ENCODE measurements at places on chromosomes 5 and 9.

DNA sequence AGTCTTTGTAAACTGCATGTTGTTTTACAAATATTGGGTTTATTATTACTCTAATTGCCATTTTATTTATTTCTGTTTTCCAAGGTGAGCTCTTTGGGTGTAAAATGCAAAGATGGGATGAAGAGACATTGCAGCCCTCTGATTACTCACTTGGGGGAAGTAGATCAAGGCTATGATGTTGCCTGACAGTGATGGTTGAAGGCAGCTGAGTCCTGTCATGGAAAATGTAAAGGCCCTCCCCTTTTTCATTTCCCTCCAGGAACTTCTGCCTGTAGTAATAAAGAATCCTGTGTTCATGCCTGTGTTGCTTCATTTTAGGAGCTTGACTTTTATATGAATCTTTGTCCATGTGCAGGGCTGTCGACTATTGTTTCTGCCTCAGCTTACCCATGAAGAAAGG is 605.4 kb upstream of the CLINT1 start:
- H3K4me3 ChIP-seq, result no peak overlapping the region
- no peaks in the 10 kb centered on the region for H3K36me3 ChIP-seq
- H3K27me3 ChIP-seq, result peaks cover 30% of the 10 kb centered on the region
- no peak for DNase-seq
- H3K4me1 ChIP-seq, result no peaks in the 10 kb centered on the region

- H3K4me1 ChIP-seq, result no peaks in the 10 kb centered on the region
- no peak for DNase-seq
- peaks cover 4% of the 10 kb centered on the region for H3K27me3 ChIP-seq
- no peaks in the 10 kb centered on the region for H3K36me3 ChIP-seq
- H3K4me3 ChIP-seq, result no peak overlapping the region
- no peak overlapping the region for H3K27ac ChIP-seq
Observed at GRCh38 chr9:111068771-111069170, 30.5 kb upstream of the LPAR1 start.

DNA sequence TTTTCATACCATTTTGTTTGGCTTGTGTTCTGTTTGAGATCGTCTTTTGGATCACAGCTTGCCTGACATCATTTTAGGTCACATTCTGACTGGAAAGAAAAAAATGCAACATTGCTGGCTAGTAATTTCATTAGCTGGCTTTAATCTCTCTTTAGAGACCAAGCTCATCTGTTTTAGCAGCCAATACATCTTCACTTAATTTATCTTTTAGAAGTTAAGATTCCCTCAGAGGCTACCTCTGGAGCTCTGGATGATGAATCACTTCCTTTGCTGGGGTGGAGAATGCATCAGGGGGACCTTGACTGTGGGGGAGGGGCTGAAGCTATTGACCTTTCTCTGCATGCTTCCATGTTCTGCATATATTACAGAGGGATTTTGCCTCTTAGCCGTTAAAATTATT is 181.5 kb upstream of the OTULINL start:
- DNase-seq, result no peak
- H3K27me3 ChIP-seq, result no peaks in the 10 kb centered on the region
- H3K4me1 ChIP-seq, result peaks cover 6% of the 10 kb centered on the region

DNA sequence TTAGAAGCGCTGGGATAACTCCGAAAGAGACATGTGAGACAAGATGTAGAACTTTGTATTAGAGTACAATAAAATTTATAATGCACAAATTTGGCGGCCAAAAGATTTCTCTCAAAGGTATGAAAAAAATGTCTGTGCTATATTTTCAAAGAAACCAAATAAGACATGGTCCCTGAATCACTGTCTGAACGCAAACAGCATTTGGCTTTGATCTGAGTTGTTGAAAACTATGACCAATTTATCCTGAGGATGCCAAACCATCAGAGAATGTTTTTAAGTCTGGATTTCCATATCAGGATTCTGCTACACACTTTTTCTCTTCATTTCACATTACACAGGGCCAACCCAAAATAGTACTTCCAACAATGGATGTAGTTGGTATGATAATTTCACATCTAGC is 9.9 kb upstream of the GLIS3 start:
- no peak overlapping the region for H3K27ac ChIP-seq
- H3K27me3 ChIP-seq, result peaks cover 2% of the 10 kb centered on the region
- no peak overlapping the region for H3K4me3 ChIP-seq
- no peaks in the 10 kb centered on the region for H3K36me3 ChIP-seq

DNA sequence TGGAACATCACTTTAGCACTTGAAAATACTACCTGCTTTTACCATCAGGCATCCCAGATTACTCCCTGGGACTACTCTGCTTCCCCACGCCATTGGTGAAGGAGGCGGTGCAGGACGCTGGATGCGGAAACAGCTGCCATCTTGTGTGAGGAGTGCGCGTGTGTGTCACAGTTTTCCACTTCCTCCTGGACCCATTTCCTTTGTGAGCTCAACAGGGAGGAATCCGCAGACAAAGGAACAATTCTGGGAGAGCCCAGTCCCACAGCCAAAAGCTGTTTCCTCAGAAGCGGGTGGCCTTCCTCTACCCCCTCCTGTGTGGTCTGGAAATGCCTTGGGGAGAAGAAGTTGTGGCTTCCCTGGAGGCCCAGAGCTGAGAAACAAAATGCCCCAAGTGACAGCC is 16.8 kb downstream of the AFAP1L1 start:
- no peaks in the 10 kb centered on the region for H3K36me3 ChIP-seq
- no peak overlapping the region for H3K27ac ChIP-seq
- no peak overlapping the region for H3K4me3 ChIP-seq
- peaks cover 2% of the 10 kb centered on the region for H3K4me1 ChIP-seq
- peaks cover 29% of the 10 kb centered on the region for H3K27me3 ChIP-seq
- DNase-seq, result no peak

- no peak for DNase-seq
- H3K4me3 ChIP-seq, result no peak overlapping the region
- H3K27ac ChIP-seq, result no peak overlapping the region
- peaks cover 14% of the 10 kb centered on the region for H3K4me1 ChIP-seq
Observed at GRCh38 chr9:91935805-91936514, 14.1 kb downstream of the ROR2 start.

DNA sequence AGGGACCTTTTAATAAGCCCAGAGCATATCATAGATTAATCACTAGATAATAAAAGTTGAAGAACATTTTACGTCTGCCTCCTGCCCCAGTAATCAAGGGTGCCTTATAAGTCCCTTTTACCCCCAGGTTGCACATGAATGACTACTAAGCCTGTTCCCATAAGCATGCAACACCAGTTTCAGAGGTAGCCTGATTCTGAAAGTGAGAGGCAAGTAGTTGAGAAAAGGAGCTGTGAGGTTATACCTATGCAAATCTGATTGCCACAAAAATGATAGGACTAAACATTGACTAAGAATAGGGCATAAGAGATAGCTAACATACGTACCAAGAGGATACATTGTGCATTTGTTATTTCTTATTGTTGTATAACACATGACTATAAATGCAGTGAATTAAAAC is 681.9 kb downstream of the ISL1 start:
- no peak overlapping the region for H3K27ac ChIP-seq
- H3K4me3 ChIP-seq, result no peak overlapping the region
- DNase-seq, result no peak
- no peaks in the 10 kb centered on the region for H3K27me3 ChIP-seq
- H3K36me3 ChIP-seq, result no peaks in the 10 kb centered on the region

- DNase-seq, result no peak
- H3K27me3 ChIP-seq, result no peaks in the 10 kb centered on the region
- H3K36me3 ChIP-seq, result no peaks in the 10 kb centered on the region
- no peak overlapping the region for H3K4me3 ChIP-seq
Observed at GRCh38 chr5:125485771-125486170, 739.3 kb upstream of the ZNF608 start.

- no peak overlapping the region for H3K4me3 ChIP-seq
- H3K27ac ChIP-seq, result no peak overlapping the region
- DNase-seq, result no peak
- peaks cover 5% of the 10 kb centered on the region for H3K4me1 ChIP-seq
- no peaks in the 10 kb centered on the region for H3K36me3 ChIP-seq
Observed at GRCh38 chr5:53426512-53426830, 54.0 kb upstream of the FST start.

DNA sequence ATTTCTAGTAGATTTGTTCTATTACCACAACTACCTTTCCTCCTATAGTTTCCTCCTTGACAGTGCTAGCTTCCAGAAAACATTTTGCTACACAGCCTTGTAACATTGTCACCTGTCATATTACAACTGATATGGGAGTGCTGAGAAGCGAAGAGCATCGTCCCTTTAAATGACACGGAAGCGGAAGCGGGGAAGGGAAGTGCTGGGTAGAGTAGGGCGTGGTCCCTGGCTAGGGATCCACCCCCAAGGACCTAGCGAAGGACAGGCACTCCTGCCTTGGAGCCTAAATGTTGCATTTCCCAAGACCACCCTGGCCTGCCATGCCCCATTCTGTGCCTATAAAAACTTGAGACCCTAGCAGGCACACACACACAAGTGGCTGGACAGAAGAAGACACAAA is 57.4 kb upstream of the RANBP6 start:
- no peak for DNase-seq
- no peak overlapping the region for H3K27ac ChIP-seq
- H3K4me1 ChIP-seq, result no peaks in the 10 kb centered on the region
- no peak overlapping the region for H3K4me3 ChIP-seq
- no peaks in the 10 kb centered on the region for H3K27me3 ChIP-seq

DNA sequence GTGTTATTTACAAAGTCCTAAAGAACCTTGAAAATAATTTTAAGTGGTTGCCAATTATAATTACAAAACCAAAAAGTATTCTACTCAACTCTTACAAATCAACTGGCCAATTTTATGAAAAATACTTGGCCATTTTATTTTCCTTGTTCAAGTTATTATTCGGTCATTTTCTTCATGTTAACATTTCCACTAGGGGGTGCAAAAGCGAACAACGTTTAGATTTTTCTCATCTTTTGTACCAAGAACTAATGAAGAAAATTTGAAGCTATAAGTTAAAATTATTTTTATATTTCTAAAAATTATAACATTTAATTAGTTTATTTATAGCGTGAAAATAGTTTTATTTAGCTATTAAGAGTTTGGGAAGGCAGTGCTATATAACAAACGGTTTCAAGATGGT is 1453.3 kb downstream of the MAT2B start:
- H3K4me3 ChIP-seq, result no peak overlapping the region
- no peak for DNase-seq
- peaks cover 5% of the 10 kb centered on the region for H3K4me1 ChIP-seq
- no peaks in the 10 kb centered on the region for H3K27me3 ChIP-seq

DNA sequence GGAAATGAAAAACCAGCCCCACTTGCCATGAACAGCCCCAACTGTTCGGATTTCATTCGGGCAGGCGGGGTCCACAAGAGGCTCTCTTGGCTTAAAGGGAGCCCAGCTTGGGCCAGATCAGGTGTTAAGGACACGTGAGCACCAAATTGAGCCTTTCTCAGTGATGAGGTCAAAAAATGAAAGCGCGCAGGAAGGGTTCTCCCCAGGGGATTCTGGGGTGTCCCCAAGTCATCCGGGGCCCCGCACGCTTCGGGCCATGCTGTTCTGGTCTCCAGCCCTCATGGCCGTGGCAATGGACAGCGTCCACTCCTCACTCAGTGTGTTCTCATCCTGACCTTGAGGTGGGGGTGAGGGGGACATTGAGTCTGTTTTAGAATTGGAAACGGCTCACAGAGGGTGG is 10.9 kb downstream of the AK1 start:
- no peaks in the 10 kb centered on the region for H3K36me3 ChIP-seq
- no peak overlapping the region for H3K27ac ChIP-seq
- H3K27me3 ChIP-seq, result no peaks in the 10 kb centered on the region
- DNase-seq, result no peak
- H3K4me1 ChIP-seq, result peaks cover 7% of the 10 kb centered on the region

DNA sequence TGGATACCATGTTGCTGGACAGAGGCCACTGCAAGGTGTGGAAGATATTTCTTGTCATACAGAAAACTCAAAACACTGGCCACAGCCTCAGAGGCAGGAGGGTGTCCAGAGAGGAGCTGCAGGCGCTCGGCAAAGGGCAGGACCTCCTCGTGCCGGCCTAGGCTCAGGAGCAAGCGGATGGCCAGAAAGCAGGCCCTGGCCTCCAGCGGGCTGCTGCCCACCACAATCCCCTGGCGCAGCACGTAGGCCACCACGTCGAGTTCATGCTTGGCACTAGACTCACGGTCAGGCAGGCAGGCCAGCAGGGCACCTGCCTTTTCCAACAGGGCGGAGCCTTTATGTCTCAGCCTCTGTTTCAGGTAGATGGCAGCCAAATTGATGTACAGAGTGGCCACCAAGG is 35.2 kb downstream of the SH3TC2 start:
- no peak overlapping the region for H3K4me3 ChIP-seq
- no peaks in the 10 kb centered on the region for H3K36me3 ChIP-seq
- H3K27me3 ChIP-seq, result peaks cover 18% of the 10 kb centered on the region
- H3K27ac ChIP-seq, result no peak overlapping the region
- DNase-seq, result no peak

GRCh38 chr5:154107010-154107409 is 68.2 kb downstream of the MFAP3 start:
- H3K4me3 ChIP-seq, result no peak overlapping the region
- H3K36me3 ChIP-seq, result no peaks in the 10 kb centered on the region
- DNase-seq, result no peak
- H3K27me3 ChIP-seq, result peaks cover 34% of the 10 kb centered on the region

GRCh38 chr5:123422433-123423277 is 548 bp downstream of the CEP120 start:
- H3K4me1 ChIP-seq, result peaks cover 5% of the 10 kb centered on the region
- H3K4me3 ChIP-seq, result no peak overlapping the region
- no peaks in the 10 kb centered on the region for H3K27me3 ChIP-seq
- DNase-seq, result no peak
- H3K27ac ChIP-seq, result no peak overlapping the region

DNA sequence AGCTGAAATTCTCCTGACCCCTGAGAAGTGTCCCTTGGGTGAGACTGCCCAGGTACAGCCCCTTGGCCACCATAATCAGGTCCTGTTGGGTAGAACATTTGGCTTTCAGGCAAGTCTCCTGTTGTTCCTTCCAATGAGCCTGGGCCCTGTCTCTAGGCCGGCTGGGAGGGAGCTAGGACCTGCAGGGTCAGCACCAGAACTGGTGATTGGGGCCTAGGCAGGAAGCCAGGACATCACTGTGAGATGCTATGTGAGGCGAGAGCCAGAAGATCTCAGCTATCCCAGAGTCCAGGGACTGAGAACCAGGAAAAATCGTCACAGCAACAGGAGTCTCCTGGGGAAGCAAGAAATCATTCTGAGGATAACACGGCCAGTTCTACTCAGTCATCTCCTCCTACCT is 51.5 kb downstream of the PCDH1 start:
- H3K27me3 ChIP-seq, result peaks cover 28% of the 10 kb centered on the region
- no peaks in the 10 kb centered on the region for H3K4me1 ChIP-seq

DNA sequence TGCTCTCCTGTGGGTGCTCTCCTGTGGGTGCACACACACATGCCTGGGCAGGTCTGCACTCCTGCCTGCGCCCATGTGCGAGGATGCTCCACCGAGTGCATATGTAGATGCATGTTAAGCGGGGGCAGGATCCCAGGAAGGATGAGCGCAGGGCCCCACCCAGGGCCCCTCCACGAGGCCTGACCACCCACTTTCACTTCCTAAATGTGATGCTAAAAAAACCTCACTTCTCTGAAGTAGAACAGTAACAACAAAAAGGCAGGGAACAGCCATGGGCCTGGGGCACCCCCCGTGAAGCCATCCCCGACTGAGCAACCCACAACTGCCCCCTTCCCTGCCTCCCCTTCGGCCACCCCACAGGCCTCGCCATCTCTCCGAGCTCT is 48.2 kb upstream of the SARDH start:
- no peaks in the 10 kb centered on the region for H3K27me3 ChIP-seq
- H3K4me1 ChIP-seq, result peaks cover 8% of the 10 kb centered on the region
- peak overlapping the region; percentile 49 for H3K27ac ChIP-seq
- DNase-seq, result no peak
- no peak overlapping the region for H3K4me3 ChIP-seq

GRCh38 chr9:70601000-70601951 is 186.8 kb upstream of the KLF9 start:
- H3K4me1 ChIP-seq, result no peaks in the 10 kb centered on the region
- peaks cover 3% of the 10 kb centered on the region for H3K27me3 ChIP-seq
- H3K4me3 ChIP-seq, result no peak overlapping the region
- H3K27ac ChIP-seq, result no peak overlapping the region
